ENCODE measurements at places on chromosomes 7 and 10. TPM values are rescaled to one million over a fixed set of nuclear protein-coding genes. Genes with fewer than 3 reads are reported as not detected.

The NUDT13 gene
- total RNA-seq, result 1.4 TPM

The FBXL13 gene
- 2.3 TPM for total RNA-seq

The CDHR1 gene
- under 0.01 TPM for total RNA-seq

The ZNF503 gene
- total RNA-seq, result 4.7 TPM

The HDAC9 gene
- total RNA-seq, result 2.6 TPM

The AZGP1 gene
- total RNA-seq, result 0.09 TPM

The BTAF1 gene
- total RNA-seq, result 49.9 TPM

The PLOD3 gene
- total RNA-seq, result 114 TPM

The SCRN1 gene
- total RNA-seq, result 100 TPM

The PAOX gene
- 6.0 TPM for total RNA-seq

The CPVL gene
- total RNA-seq, result 0.71 TPM

The TDRD1 gene
- total RNA-seq, result 0.83 TPM

The CADPS2 gene
- total RNA-seq, result 16.4 TPM

The IL6 gene
- total RNA-seq, result 40.0 TPM

The ADCK2 gene
- total RNA-seq, result 23.5 TPM

The C10orf90 gene
- under 0.01 TPM for total RNA-seq

The HGF gene
- 462 TPM for total RNA-seq

The IKZF1 gene
- total RNA-seq, result not detected

The FRMD4A gene
- 10.7 TPM for total RNA-seq

The LRMDA gene
- 1.1 TPM for total RNA-seq

The EGFR gene
- 24.2 TPM for total RNA-seq

The PRKAG2 gene
- total RNA-seq, result 8.7 TPM

The BEND7 gene
- total RNA-seq, result 5.0 TPM

The METTL27 gene
- 2.3 TPM for total RNA-seq

The ANK3 gene
- 3.3 TPM for total RNA-seq

The NUTM2A gene
- 0.28 TPM for total RNA-seq

The ANXA8L1 gene
- not detected for total RNA-seq
